ENCODE measurements at places on chromosomes 2 and 18.

DNA sequence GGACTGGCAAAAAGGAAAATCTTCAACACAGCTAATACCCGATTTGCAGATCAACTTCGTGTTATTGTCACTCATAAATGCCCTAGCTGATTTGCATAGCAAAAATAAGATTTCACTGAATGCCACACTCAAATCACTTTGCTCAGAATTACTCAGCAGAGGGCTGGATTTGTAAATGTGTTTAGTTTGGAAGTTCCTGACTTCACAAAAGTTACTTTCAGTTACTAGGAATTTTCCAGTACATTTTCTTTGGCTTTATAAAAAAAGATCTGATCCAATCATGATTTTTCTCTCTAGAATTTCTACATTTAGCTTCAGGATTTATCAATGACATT is 433.3 kb upstream of the ID2 start:
- DNase-seq, result no peak

- no peak for DNase-seq
Observed at GRCh38 chr2:176056406-176056805, 27.4 kb downstream of the EVX2 start.

DNA sequence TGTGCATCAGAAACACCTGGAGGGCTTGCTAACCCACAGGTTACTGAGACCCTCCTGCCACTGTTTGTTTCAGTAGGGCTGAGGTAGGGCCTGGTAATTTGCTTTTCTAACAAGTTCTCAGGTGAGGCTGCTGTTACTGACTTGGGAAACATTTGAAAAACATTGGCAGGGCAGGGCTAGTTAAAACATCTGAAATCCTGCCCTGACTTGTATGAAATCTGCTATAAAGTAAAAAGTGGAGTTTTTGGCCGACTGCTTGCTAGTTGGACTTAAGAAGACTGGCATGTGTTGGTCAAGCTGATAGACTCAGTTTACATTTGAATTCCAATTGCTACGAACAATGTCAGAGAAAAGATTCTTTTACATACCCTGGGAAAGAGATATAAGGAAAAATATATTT is 111.6 kb upstream of the DLX2 start:
- DNase-seq, result no peak

- DNase-seq, result no peak
Observed at GRCh38 chr2:144529841-144530240, 9.9 kb upstream of the ZEB2 start.

DNA sequence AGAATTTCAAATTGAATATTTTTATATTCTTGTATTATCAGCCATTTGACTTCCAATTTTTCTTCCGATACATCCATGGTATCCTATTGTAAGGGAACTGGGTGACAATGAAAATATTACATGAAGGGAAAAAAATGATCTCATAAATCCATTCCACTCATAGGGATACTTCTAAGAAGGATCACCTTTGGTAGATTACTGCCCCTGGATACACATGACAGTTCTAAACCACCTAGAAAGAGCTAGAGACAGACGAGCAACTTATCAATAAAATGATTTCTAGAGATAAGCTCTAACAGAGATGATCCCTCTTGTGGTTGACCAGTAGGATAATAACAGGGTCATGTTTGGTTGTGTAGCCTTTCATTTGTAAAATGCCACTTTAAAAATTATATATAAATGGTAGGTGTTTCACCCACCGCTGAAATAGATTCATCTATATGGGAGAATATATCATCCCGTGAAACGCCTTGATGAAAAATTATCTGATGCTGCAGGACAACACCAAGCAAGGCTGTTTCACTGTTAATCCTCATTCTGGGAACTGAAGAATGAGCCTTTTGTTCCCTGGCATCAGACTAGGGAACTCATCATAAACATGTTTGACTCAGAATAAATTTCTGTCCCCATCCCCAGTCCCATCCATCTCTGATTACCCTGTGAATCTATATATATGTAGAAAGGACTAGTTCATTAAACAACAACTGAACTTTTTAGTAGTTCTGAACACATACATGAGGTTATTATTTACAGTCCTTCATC is 180.0 kb downstream of the TCF4 start:
- no peak for DNase-seq
